ENCODE measurements at places on chromosomes 2 and 18. TPM values are rescaled to one million over a fixed set of nuclear protein-coding genes. Genes with fewer than 3 reads are reported as not detected.

Gene BBS5
- 4.4 TPM for total RNA-seq

Gene DSC3
- not detected for total RNA-seq

Gene LRP2
- total RNA-seq, result 0.10 TPM

Gene DNAJC5G
- total RNA-seq, result not detected

Gene HMSD
- total RNA-seq, result not detected

Gene SERPINB5
- total RNA-seq, result not detected

Gene RETREG2
- total RNA-seq, result 76.6 TPM

DNA sequence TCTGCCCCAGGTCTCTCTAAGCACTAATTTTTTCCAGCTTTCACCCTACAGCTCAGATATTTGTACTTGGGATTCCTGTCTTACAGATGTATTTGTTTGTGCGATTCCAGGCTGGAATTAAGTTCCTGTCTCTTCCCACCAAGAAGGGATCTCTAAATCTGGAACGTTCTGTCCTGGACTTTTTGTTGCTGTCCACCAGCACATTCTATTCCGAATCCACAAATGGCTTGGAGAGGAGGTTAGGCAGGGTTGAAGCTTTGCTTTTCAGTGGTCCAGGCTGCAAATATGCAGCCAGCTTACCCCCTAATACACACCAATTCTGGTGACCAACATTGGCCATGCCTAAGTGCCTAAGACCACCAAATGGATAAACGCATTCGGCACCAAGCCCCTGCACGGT lies 315.0 kb downstream of the TNS1 start:
- no peak for DNase-seq

- no peak for DNase-seq
Measured at GRCh38 chr2:218152777-218153176, 14.0 kb downstream of the CXCR1 start.

DNA sequence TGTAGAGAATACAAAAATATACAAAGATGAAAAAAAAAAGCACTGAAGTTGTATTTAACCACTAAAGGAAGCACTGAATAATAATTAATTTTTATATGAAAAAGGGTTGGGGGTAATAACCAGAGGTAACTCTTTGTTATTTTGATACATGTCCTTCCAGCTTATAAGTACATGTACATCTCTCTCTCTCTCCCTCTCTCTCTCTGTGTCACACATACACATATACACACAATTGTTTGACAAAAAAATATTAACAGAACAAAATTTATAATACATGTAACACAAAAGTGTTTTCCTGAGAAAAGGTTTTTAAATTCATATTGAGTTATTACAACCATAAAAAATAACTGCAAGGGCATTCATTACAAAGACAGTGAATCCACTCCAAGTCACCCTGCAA lies 4.6 kb downstream of the WIPF1 start:
- DNase-seq, result no peak

GRCh38 chr18:46559296-46559695 lies 97.7 kb downstream of the LOXHD1 start:
- no peak for DNase-seq

DNA sequence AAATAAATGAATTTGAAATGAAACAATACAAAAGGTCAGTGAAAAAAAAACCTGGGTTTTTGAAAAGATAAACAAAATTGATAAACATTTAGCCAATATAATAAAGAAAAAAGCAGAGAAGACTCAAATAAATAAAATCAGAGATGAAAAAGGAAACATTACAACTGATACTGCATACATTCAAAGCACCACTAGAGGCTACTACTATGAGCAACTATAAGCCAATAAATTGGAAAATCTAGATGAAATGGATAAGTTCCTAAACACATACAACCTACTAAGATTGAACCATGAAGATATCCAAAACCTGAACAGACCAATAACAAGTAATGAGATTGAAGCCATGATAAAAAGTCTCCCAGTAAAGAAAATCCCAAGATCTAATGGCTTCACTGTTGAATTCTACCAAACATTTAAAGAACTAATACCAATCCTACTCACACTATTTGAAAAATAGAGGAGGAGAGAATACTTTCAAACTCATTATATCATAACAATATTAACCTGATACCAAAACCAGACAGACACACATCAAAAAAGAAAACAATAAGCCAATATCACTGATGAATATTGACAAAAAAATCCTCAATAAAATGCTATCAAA lies 80.8 kb upstream of the CERS6 start:
- DNase-seq, result no peak

GRCh38 chr2:7044253-7045250 lies 127.3 kb downstream of the RNF144A start:
- DNase-seq, result peak; percentile 4

DNA sequence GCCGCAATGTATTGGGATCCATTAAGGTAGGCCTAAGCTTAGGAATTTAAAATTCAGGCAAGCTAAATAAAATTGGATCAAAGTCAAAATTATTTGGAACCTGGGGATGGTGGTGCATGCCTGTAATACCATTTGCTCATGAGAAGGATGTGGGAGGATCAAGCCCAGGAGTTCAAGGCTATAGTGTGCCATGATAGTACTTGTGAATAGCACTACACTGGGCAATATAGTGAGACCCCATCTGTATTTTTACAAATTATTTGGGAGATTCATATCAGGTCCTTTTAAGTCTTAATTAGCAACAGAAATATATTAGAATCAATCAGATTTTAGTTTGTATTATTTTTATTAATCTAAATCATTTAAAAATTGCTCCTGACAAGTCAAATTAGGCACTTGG lies 39.8 kb upstream of the TLK1 start:
- no peak for DNase-seq

GRCh38 chr2:9230051-9230802 lies 23.6 kb downstream of the ASAP2 start:
- peak; percentile 67 for DNase-seq

DNA sequence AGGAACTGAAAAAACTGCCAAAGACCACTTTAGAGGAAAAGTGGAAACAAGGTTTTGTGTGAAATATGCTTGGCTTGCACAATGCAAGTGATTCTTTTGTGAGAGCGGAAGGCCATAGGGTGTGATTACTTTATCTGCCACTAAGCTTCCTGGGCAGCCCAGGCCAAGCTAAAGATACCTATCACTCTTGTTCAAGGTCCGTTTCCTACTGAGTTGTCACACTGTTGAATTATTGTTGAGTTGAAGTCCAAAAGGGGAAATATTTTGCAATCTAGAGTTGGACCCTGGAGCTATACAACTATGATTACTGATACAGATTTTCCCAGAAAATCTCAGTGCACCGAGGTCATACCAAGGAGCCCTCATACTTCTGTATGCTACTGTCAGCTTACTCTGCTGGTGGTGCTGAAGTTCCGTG lies 72.7 kb upstream of the CTAGE1 start:
- DNase-seq, result no peak

GRCh38 chr2:239326831-239327535 lies 73.8 kb downstream of the HDAC4 start:
- peak; percentile 97 for DNase-seq

GRCh38 chr2:27409321-27410073 lies at the start of gene PPM1G:
Gene PPM1G, minus strand, starts transcription at chr2:27409591. Its CDS starts 169 bp downstream, at chr2:27409422.
- peak; percentile 91 for DNase-seq

GRCh38 chr18:46482831-46483230 lies 174.2 kb downstream of the LOXHD1 start:
- no peak for DNase-seq

DNA sequence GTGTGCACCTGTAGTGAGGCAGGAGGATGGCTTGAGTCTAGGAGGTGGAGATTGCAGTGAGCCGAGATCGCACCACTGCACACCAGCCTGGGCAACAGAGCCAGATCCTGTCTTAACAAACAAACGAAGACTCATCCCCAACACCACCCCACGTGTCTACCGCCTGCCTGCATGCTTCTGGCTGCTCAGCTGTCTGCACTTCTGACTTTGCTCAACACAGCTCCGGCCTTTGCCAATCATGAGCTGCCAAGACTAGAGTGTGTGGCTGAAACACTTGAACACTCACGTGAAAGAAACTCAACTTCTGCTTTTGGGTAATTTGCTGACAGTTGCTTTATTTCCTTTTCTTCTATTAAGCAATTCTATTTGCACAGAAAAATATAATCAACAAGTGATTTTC lies 32.1 kb upstream of the SP3 start:
- DNase-seq, result peak; percentile 51

DNA sequence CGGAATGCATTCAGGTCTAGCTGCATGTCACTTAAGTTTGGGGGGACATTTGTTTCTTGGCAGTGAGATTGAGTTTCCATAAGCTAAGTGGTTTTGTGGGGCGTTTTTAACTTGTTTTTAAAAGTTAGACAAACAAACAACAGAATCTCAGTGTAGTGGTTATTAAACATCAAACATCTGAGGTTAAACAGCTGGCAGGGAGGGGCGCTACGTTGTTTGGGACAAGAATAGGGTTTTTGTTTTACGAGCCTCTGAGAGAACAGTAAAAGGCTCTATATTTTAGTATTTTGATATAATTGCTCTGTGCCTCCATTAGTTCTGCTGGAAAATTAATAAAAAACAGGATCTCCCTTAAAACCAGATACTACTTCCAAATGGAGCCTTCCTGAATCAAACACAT lies 41.6 kb upstream of the TMEM177 start:
- no peak for DNase-seq

DNA sequence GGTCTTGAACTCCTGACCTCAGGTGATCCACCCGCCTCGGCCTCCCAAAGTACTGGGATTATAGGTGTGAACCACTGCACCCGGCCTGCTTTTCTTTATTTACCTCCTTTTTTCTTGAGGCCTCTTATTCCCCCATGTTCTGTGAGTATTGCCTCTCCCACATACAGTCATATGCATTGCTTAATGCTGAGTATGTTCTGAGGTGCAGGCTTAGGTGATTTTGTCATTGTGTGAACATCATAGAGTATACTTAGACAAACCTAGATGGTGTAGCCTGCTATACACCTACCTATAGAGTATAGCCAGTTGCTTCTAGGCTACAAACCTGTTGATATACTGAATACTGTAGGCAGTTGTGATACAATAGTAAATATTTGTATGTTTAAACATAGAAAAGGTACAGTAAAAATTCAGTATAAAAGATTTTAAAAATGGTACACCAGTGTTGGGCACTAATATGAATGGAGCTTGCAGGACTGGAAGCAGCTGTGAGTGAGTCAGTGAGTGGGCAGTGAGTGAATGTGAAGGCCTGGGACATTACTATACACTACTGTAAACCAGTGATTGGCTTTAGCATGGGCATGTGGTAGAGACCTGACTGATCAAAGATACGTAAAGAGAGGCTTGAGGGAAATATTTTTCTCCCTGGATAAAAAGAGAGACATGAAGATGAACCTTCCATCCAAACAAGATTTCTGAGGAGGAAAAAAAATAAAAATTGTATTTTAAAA lies 17.6 kb downstream of the SLC39A10 start:
- peak; percentile 36 for DNase-seq

- DNase-seq, result no peak
Measured at GRCh38 chr18:79928563-79928960, 22.9 kb downstream of the SLC66A2 start.

DNA sequence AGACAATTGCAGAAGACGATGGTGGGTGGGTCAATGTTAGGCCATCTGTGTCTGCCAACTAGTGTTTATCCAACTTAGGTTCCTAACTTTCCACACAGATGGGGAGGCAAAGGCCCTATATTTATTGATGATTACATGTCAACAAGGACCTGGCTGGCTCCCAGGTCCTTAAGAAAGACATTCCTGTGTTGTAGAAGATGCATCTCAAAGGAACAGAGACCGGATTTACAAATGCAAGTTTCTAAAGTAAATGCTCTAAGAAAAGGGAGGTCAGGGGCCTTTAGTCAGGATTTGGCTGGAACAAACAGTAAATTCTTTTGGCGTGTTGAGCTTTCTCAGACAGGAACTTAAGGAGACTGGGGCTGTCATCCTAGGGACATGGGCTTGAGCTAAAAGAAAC lies 175.0 kb downstream of the SH3BP4 start:
- no peak for DNase-seq

DNA sequence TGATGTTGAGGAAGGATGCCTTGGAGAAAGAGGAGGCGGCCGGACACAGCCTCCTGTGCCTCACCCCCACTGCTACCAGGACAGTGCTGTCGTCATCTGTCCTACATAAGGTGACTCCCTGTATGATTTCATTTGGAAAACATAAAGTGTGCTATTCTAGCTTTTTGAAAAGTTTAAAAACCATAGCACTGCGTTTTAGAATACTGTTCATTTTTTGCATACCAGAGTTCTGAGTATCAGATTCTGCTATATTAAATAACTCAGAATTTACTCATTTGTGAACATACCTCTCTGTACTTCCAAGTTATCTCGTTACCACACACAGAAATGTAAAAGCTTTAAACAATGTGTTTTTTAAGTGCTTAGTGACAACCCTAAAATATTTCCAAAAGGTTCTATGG lies 302.9 kb downstream of the LRRTM1 start:
- no peak for DNase-seq
